ENCODE measurements at places on chromosomes 2 and 18.
A peak's percentile ranks its signal among the peaks of the same experiment; 100 is the strongest.

DNA sequence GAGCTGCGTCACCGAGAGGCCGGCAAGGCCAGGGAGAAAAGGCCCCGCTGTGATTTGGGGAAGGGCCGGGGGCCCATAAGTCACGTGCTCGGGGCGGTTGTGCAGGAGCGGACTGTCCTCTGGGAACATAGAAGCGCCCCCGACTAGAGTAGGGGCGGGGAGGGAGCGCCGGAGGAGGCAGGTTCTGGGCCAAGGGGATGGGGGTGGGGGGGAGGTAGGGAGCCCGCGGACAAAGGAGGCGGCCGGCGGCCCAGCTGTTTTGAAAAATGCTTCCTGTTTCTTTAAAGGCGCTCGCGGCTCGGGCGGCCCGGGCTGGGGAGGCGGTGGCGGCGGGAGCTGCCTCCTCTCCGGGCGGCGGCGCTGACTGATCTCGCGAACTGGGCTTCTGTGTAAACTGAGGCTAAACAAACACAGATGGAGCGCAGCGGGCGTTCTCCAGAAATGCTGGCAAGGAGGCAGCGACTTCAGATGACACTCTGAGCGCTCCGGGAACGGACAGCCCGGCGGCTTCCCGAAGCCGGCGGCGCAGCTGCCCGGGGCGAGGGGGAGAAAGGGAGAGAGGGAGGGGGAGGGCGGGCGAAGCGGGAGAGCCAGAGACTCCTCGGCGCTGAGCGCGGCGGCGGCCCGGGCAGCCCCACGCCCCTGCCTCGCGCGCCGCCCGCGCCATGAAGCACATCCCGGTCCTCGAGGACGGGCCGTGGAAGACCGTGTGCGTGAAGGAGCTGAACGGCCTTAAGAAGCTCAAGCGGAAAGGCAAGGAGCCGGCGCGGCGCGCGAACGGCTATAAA, at the start of gene ATOH8:
Gene ATOH8, plus strand, starts transcription at position 467 of the 788 bp plus-strand sequence. Its CDS starts 199 bp downstream, at position 666.
- DNase-seq, result peak; percentile 14

GRCh38 chr2:46651363-46652099, 172.2 kb downstream of the TMEM247 start:
- DNase-seq, result no peak

DNA sequence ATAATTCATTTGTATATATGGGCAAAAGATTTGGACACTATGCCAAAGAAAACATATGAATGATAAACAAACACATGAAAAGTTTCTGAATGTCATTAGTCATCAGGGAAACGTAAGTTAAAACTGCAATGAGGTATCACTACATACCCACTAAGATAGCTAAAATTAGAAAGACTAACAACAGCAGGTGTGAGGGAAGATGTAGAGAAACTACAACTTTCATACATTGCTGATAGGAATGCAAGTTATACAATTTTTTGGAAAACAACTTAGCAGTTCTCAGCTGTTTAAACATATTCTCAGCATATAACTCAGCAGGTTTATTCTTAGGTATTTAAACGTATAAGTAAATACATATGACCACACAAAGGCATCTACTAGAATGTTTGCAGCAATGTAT, 563.5 kb upstream of the KLHL29 start:
- DNase-seq, result no peak

DNA sequence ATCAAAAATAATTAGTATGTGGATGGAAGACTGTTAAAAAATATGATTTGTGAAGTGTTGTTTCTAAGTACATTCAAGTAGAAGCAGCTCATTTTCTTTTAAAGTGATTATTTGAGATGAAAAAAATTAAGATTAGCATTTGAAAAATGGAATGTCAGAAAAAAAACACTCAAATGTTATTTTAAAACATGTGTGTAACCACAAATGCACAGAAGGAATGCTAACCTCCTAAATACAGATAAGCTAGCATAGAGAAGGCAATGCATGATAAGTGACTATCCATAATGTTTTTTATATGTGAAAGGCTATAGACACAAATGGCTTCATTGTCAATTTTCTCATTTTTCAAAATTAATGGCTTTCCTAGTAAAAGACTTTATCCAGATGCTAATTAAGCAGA, 198.9 kb downstream of the NYAP2 start:
- no peak for DNase-seq

GRCh38 chr18:37956020-37956419, 390.4 kb upstream of the CELF4 start:
- no peak for DNase-seq

GRCh38 chr2:133424876-133425275, 143.4 kb downstream of the NCKAP5 start:
- no peak for DNase-seq

DNA sequence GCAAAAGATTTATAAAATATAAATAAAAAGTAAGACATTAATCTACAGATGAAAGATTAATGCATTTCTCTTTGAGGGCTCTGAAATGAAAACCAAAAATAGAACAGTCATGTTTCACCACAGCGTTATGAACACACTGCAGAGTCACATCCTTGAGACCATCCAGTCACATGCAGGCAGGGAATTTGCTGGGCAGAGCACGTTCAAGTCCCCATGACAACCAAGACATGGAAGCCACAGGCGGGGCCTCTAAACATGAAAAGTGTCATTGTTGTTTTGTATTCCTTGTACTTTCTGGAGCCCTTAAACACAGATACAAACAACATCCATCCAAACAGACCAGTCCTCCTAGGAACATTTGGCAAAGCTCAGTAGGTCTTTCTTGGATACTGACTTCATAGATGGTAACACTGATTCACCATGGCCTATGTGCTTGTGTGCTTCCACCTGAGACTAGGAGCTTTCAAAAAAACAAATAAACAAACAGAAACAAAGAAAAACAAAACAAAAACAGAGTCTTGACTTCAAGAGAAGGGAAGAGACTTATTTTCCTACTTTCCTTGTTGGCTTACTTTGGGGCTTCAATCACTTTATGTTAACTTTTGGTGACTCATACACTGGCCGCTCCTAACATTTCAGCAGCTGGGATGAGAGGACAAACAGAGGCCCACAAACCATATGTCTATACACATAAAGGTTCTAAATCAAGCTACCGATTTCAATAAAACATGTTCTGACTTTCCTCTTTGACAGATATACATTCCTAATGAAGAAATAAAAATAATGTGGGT, 99.5 kb upstream of the CCDC85A start:
- no peak for DNase-seq

- peak; percentile 61 for DNase-seq
These were observed 1.4 kb upstream of the YES1 start for GRCh38 chr18:813172-814071.
